Fibroblast of gingiva (primary cell): ENCODE measurements at places on chromosomes 2 and 18.

DNA sequence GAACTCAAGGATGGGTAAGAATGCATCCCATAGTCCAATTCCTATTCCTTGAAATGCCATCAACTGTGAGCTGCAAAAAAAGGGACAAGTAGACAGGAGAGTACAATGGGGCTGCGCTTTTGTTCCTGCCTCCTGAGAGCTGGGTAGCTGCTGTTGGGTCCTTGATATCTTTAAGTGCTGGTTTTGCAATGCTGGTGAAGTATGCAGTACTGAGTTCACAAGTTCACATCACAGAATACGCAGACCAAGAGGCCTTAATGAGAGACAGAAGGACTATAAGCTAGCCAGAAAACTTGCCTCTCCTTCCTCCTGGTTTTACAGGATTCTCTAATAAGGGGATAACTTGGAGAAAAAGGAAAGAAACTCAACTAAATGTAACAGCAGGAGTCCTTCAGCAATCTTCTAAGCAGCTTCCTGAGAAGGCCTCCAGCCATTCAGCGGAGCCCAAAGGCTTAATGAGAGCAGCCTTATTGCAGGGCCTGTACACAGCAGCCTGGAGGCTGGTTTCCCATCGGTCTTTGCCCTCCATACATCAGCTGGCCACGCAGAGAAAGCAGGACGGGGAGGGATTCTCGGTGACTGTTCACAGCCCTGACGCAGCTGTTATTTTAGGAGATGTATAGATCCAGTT is 293.1 kb downstream of the CDCA7 start:
- DNase-seq: peak; percentile 78

DNA sequence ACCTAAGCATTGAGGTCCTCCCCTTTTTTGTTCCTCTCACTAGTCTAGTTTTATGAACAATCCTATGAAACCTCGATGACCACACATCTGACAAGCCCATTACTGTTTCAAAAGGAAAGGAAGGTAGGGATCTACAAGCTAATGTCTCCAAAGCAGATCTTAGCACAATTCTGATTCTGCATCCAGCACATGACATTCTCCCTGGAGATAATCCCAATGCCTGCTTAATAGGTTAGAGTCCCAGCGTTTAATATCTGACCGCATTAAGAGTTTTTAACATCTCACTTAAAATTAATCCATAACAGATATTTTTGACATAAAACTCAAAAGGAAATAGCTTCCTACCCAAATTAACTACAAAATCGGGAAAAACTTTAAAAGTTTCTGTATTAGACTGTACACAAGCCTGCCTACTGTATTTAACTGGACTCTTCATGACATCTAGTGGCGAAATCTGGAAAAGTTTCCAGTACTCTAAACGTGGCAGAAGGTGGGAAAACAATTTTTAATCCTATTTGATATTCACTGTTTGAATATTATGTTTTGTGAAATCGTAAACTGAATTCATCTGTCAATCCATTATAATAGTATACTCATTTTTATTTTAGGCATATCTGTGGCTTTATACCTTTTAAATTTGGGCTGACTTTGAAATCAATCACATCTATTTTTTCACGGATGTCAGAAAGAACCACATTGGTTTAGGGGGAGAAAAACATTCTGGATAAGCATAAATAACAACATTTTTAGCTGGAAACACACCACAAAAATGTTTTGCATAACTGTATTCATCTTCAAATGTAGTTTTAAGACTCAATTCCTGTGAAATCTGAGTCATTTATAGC is 62.4 kb downstream of the TXNL1 start:
- DNase-seq: peak; percentile 41

GRCh38 chr2:46981662-46982350 is 66.2 kb upstream of the MCFD2 start:
- no peak for DNase-seq

GRCh38 chr2:8682719-8683667 is 1.1 kb downstream of the ID2 start:
- DNase-seq: peak; percentile 63

DNA sequence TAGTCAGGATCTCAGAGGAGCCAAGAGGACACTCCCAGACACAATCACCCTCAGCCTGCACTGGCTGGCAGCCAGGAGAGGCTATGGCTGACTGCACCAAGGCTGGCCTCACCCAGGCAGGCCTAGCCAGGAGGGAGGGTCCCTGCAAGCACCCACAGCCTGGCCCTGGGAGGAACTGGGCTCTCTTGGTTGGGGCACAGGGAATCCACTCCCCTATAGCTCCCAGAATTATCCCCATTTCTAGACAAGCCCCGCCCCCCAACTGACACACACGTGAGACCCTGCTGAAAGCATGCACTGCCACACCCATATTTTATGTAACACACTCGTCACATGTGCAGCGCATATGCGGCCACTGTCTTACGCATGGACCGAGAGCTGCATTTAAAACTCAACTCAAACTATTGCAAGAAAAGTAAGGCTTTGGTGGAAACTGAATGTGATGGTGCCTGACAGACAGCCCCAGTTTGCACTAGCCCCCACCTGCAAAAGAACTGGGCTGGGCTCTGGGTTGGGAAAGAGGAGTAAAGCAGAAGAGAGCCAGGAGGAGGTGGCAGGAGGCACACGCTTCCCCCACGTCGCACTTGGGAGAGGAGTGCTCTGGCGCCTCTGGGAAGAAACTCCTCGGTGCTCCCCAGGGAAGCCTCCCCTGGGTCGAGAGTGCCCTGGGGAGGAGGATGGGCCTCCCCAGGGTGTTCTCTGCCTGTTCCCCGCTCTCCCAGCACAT is 28.9 kb upstream of the ARHGEF4 start:
- no peak for DNase-seq

- DNase-seq: no peak
These were observed 31.0 kb upstream of the ASPRV1 start for GRCh38 chr2:69992310-69993047.
